ENCODE measurements at places on chromosomes 11 and 22.
A peak's percentile ranks its signal among the peaks of the same experiment; 100 is the strongest.

DNA sequence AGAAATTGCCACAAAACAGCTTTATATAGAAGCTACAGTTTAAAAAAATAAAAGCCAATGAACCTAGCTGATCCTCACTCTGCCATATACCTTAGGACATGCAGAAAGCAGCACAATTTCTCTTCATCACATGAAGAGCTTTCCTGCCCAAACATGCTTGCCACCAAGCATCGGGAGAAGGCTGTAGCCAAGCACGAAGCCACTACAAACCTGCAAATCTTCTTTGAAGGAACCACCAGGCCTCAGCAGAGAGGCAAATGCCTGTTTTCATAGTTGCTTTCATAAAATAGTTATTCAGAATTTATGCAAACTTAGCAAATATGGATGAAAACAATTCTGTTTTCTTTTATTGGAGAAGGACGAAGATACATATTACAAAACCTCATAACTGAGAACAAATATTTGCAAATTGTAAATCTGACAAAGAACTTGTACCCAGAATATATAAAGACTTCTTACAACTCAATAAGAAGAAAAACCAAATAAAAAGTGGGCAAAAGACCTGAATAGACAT, 100.3 kb downstream of the RBFOX2 start:
- DNase-seq, result no peak

DNA sequence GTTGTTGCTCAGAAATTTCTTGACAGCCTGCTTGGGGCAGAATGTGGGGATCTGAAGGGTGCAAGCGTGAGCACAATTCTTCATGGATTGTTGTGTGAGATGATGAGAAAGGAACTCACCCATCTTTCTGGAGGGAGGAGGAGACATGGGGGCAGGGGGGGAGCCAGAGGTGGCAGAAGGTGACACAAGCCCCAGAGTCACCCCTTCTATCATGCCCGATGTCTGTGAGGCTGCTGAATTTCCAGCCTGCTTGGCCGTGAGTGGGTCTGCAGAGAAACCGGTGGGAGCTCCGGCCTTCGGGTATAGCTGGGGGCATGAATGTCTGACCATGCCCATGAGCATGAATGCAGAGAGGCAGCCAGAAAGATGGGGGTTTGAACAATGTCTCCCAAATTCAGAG, 870.7 kb downstream of the TBC1D22A start:
- DNase-seq, result no peak

DNA sequence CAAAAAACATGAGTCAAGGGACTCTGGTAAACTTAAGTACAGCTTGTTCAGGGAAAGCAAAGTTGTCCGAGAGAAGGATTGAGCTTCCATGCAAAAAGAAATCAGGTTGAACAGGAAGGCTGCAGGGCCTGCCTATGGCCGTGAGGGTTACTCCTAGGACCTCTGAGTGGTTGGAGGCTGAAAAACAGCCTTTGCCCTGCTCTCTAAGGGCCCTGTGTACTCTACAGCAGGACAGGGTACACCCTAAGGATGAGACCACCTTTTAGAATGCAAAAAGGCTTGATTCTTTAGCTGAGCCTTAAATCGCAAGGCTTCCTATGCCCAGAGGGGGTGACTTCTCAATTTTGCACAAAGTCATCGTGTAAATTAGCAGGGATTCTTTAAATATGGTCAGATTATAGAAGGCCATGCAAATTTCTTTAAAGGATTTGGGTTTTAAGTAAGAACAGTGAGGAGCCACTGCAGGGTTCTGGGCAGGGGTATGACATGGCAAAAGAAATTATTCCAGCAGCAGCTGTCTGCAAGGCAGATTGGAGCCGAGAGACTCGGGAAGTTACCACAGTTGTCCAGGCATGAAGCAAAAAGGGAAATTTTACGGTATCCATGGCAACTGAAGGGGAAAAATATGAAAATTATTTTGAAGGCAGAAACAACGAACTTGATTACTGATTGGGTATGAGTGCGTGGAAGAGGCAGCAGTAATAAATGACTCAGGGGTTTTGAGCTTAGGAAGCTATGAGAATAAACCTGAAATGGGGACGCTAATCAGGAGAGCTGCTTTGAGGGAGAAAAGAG, 91.8 kb downstream of the FAM76B start:
- no peak for DNase-seq

DNA sequence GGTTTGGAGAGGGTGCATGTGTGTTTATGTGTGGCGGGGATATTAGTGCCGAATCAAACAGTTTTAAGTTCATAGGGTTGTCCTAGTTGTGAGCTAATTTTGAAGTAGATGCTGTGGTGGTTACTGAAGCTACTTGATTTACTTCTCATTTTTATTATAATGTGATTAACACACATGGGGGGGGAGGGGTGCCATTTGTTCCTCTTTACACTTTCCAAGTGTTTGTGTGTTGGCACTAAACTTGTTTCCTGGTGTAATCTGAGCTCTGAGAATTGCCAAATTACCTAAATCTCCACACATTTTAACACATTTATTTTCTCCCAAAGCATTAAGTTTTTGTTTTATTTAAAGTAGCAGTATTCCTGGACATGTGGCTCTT, 60.1 kb downstream of the ZNRF3 start:
- DNase-seq, result no peak

GRCh38 chr22:41517172-41518047, 26.9 kb downstream of the POLR3H start:
- DNase-seq, result no peak

DNA sequence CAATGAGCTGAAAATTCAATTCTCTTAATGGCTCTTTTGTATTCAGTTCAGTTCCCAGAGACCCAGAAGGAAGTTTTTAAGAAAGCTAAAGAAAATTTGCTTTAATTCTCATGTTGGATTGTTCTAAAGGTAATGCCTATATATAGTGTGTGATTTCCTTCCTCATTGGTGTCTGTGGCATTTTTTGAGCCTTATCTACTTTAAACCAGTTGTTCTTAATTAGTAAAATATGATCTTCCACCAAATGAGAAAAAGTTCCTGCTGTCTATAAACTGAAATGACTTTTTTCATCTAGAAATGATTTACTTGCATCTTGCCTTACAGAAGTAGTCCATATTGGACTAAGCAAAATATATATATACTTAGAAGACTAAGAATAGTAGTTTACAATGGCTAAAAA, 622.1 kb upstream of the KIRREL3 start:
- DNase-seq, result no peak

- DNase-seq, result no peak
Measured at GRCh38 chr11:32435942-32436750, 807 bp upstream of the WT1 start.

DNA sequence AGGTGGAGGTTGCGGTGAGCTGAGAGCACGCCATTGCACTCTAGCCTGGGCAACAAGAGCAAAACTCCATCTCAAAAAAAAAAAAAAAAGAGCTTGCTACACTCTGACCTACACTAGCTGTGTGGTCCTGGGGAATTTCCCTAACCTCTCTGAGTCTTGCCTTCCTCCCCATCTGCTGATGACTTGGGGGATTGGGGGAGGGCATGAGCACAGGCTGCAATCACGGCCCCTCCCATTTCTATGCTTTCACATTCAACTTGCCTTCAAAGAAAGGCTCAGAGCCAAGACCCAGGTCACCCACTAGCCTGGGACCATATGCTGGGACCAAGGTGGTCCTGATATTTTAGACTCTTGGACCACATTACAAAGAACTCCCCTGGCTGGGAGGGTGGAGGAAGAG, 39.8 kb upstream of the TEF start:
- DNase-seq, result no peak

GRCh38 chr11:60825118-60825517, 16.8 kb upstream of the CCDC86 start:
- DNase-seq, result no peak

DNA sequence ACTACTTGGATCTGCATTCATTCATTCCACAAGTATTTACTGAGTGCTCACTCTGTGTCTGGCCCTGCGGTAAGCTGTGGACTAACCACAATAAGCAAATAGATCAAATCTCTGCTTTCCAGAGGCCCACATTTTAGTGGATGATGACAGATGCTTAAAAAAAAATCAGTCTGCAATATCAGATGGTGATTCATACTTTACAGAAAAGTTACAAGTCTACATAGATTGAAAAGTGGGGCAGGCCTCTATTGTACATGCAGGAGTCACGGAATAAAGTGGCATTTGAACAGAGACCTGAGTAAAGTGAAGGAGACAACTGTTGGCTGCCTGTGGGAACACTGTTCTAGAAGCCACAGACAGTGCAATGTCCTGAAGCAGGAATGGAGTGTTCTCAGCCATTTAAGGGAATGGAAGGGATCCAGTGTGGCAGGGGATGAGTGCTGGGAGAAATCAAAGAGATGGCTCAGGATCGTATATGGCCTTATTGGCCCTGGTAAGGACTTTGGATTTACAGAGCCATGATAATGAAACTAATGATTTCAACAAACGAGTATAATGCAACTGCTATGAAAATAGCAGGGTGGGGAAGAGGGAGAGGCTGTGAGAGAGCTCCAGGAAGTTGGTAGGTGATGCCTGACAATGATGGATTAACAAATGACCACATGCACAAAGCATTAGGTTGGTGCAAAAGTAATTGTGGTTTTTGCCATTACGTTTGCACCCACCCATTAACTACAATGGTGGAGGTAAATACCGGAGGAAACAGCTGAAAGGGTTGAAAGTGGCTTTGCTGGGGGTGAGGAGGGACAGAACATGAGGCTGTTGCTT, 31.1 kb downstream of the TMEM45B start:
- no peak for DNase-seq

GRCh38 chr22:31447337-31447736, 42.3 kb downstream of the EIF4ENIF1 start:
- DNase-seq, result no peak

DNA sequence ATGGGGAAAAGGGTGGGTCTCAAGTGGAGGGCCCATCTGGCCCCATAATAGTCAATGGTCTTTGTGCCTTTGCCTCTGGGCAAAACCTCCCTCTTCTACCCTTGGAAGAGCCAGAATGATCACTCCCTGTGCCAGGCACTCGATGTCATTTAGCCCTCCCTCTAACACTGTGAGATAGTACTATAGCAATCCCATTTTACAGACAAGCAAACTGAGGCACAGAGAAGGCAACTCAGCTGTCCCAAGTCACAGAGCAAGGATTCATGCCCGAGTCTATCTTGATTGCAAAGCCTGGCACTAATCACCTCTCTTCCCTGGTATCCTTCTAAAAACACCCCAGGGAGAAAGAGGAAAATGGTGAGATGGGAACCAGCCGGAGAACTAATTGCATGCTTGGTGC, 76.4 kb downstream of the TP53I11 start:
- no peak for DNase-seq

DNA sequence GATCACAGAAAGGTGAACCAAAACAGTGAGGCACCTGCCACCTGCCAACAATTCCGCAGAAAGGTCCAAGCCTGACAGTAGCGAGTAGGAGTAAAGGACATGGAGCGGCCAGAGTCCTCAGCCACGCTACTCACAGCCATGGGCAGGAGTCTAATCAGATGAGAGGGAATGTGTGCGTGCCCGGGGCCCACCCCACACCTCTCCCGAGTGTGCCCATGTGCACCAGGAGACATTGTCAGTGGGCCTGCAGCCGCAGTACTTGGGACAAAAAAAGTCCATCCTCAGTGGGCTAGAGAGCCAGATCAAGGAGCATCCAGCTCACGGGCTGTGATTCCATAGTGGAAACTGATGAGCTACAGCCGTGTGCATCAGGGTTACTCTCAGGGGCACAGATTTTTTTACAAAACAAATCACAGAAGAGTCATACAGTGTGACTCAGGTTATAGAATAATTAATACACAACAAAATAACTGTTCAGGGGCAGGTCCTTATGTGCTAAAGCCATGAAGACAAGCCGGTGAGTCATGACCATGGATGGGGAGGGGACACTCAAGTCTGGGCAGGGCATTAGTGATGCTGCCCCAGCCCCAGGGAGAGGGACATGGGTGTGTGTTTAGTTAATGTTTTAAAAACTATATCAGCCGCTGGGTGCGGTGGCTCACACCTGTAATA, 12.0 kb downstream of the SART1 start:
- no peak for DNase-seq

GRCh38 chr11:69917529-69917928, 98.3 kb upstream of the FGF3 start:
- DNase-seq, result no peak

- DNase-seq, result no peak
Measured at GRCh38 chr11:93248602-93249001, 50.8 kb upstream of the SLC36A4 start.

GRCh38 chr11:30818721-30819120, 232.6 kb upstream of the MPPED2 start:
- no peak for DNase-seq

DNA sequence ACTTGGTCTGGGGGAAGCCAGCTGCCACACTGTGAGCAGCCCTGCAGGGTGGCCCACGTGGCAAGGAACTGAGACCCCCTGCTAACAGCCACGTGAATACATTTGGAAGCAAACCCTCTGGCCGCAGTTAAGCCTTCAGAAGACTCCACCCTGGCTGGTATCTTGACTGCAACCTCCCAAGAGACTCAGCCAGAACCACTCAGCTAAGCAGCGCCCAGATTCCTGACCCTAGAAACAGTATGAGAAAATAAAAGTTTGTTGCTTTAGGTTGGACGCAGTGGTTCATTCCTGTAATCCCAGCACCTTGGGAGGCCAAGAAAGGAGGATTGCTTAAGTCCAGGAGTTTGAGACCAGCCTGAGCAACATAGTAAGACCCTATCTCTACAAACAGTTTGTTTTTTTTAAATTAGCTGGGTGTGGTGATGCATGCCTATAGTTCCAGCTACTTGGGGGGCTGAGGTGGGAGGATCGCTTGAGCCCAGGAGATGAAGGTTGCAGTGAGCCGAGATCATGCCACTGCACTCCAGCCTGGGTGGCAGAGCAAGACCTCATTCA, 8.7 kb downstream of the ZMAT5 start:
- no peak for DNase-seq

GRCh38 chr11:116814502-116814901, 8.6 kb downstream of the APOA4 start:
- DNase-seq, result no peak

DNA sequence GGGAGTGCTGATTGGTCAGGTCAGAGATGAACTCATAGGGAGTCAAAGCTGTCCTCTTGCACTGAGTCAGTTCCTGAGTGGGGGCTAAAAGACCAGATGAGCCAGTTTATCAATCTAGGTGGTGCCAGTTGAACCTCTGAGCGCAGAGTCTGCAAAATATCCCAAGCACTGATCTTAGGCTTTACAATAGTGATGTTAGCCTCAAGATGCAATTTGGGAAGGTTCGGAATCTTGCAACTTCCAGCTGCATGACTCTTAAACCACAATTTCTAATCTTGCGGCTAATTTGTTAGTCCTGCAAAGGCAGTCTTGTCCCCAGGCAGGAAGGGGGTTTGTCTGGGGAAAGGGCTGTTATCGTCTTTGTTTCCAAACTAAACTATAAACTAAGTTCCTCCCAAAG, 92.3 kb upstream of the PARVA start:
- no peak for DNase-seq

GRCh38 chr11:76392870-76393269, 11.7 kb downstream of the GVQW3 start:
- no peak for DNase-seq

GRCh38 chr22:44697423-44698141, 4.4 kb upstream of the PRR5 start:
- peak; percentile 77 for DNase-seq
